GM23248 (cell line): ENCODE measurements at places on chromosomes 2 and 18. TPM values are rescaled to one million over a fixed set of nuclear protein-coding genes. Genes with fewer than 3 reads are reported as not detected.

- peak; percentile 3 for DNase-seq
Measured at GRCh38 chr18:76903386-76903785, 81.0 kb downstream of the ZNF236 start.

DNA sequence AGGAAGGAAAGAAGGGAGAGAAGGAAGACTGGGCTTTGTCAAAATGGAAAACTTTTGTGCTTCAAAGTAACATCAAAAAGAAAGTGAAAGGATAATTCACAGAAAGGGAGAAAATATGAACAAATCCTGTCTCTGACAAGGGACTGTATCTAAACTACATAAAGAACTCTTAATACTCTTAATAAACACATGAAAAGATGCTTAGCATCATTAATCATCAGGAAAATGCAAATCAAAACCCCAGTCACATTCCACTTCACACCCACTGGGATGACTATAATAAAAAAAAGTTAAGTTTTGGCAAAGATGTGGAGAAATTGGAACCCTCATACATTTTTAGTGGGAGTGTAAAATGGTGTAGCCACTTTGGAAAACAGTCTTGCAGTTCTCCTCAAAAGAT lies 11.8 kb upstream of the ZFP36L2 start:
- peak; percentile 48 for DNase-seq

GRCh38 chr2:169116327-169116726 lies 47.0 kb downstream of the DHRS9 start:
- no peak for DNase-seq

DNA sequence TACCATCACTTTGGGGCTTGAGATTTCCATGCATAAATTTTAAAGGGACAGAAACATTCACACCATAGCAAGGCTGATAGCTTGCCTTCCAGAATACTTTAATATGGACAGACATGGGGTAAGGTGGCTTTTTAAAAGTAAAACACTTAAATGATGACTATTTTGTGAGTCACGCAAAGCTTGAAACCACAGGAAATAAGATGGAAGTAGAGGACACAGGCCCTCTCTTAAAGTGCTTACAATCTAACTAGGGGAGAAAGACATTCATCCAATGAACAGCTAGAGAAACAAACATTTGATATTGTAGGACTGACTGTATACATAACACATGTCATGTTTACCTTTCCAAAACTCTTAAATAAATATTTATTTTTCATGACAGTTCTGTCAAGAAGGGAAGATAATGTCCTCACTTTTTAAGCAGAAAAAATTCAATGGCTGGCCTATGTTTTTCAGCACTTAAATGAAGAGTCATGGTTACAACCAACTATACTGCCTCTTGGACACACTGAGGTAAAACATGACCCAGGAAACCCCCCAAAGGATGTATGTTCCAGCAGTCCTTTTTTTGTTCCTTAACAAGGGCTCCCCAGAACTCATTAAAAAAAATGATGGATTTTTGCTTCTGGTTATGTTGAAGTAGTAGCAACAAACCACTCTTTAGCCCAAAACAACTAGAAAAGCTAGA lies 120.0 kb upstream of the RBMS1 start:
- DNase-seq: peak; percentile 86

DNA sequence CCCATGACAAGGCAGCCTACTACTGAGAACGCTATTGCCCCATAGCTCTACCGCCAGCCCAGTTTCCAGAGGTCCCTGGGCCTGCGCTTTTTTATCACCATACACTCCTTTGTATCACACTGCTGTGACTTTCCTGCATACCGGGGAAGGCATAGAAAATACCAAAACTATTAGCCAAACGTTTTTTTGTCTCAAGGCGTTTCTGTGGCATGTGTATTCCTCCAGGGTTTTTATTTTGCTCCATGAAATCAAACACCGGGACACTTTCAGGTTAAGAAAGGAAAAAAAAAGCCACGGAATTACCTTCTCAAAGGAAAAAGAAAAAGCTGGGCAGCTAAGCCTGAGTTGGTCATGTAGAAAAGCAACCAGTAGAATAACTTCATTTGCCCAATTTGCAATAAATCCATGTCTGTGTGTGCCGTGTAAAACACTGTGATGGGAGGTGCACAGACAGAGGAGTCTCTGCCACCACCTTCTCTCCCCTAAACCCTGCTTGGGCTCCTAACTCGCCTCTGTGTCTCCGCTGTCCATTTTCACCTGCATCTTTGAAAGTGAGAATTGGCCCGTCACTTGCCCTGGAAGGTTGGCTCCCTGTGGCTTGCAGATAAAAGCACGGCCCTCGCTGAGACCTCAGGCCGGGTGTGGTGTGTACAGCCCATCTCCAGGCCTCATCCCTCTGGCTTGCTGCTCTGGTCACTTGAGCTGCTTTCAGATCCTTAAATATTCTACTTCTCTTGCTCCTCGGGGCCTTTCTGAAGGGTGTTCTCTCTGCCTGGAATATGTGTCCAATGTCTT lies 1.7 kb downstream of the AMER3 start:
- no peak for DNase-seq

DNA sequence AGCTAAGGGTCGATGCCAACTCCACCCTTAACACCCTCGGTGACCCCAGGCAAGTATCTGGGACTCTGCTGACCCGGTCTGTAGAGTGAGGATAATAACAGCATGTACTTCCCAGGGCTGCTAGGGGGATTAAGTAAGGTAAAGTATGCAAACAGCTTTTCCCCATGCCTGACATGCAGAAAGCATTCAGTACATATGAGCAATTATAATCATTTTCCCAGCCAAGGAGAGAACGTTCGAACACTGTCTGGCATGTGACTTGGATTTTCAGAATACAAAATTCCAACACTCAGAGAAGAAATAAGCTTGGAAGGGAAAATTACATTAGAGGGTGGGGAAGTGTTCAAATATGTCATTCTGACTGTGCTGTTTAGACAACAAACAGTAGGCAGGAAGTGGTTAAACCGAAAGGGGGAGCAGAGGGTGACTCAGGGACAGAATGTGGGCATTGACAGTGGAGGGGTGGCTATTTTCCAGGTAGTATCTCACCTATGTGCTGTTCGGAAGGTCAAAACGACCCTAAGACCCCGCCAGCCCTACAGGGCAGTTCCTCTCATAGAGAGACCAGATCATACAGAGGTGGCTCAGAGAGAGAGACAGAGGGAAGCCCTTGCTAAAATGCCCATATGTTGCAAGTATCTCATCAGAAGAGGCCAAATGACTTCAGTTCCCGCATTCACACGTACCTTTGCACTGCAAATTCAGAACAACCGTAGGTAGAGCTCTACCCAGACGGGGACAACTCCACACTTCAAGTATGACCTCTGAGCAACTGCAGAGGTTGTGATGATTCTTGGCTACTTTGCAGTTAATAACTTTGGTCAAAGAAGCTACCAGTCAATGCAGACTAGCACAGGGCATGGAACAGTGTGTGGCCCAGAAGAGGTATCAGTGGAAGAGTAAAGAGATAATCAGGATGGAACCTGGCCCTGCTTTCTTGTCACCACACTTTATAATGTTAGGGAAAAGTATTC lies 14.8 kb downstream of the ASPRV1 start:
- peak; percentile 63 for DNase-seq

GRCh38 chr2:8015848-8016600 lies 665.8 kb upstream of the ID2 start:
- no peak for DNase-seq

DNA sequence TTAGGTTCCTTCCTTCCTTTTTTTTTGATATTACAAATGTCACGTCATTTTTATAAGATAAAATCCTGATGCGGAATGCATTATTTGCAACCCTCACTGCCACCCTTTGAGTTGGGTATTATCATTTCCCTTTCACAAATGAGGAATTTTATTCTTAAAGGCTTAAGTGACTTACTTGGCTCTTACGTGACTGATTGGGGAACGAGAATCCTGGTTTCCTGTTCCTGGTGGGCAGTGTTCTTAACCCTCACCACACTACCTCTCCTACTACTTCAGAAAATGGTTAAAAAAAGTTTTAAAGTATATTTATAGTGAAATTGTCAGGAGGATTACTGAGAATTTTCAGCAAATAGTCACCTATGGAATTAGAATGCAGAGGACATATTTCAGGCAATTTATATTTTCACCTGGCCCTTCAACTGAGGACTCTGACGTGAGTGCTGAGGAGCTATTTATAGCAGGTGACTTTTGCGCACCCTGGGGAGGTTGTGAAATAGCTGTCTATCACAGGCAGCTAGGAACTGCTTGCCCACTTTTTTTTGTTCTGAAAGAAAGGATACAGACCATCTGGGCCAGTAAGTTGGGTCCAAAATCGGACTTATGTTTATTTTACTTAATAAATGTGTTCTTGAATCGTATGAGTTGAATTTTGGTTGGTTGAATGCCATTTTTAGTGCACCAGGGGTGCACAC lies 18.7 kb upstream of the RASGRP3 start:
- DNase-seq: no peak

DNA sequence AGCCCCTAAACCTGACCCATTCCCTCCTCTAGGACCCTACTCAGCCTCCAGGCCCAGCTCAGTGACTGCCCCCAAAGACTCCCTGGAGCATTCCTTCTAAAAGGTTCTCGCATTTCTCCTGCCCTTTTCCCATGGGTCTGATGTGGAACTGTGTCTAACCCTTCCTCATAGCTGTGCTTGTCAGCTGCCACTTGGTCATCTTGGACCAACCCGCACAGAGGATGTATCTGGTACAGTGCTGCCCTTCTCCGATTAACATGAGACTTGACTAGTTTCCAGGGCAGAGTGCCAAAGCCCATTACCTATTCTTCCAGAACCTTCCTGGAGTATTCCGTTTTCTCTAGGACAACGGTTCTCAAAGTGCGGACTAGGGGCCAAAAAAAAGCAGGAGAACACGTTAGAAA lies 518 bp upstream of the NFU1 start:
- DNase-seq: peak; percentile 62

DNA sequence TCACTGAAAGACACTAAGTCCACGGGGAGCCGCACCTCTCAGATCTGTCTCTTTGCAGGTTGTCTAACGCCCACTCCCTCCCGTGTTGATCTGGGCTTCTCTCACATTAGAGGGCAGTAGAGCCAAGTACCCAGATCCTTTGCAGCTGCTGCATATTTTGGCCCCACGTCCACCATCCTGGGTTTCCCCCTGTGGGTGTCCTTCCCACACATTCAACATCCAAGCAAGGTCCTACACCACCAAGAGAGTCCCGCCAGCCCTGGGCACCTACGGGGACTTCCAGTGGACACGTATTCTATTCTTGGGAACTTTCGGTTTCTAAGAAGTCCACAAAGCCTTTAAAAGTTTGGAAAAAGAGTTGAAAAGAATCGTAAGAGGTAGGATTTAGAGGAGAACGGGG lies 116.6 kb downstream of the ATL2 start:
- DNase-seq: no peak

DNA sequence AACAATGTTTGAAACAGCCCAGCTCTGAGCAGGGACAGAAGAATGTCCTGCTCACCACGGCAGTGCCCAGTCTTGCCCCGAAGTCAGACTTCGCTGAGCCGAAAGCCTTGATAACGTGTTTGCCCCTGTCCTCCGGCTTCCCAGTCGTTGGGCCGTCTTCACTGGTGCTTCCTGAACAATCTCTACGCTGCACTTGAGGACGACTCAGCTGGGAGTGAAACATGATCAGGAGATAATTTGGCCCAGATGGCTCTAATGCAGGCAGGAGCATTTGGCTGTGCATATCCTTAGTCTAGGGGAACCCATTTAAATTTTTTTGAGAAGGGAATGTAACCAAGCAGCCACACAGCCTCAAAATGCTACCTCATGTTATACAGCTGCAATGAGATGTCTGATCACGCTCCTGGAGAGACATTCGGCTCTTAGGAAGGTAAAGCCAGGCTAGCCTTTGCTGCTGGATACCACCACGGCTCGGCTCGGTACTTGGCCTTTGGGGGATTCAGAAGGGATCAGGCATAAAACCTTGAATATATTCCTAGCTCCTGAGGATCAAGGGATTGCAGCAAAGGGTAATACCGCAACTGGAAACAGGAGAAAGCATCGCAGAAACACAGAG lies 43.6 kb downstream of the FECH start:
- peak; percentile 86 for DNase-seq

- no peak for DNase-seq
Measured at GRCh38 chr2:191349990-191350389, 104.8 kb downstream of the MYO1B start.

GRCh38 chr18:37588289-37588688 lies 22.7 kb upstream of the CELF4 start:
- DNase-seq: no peak

DNA sequence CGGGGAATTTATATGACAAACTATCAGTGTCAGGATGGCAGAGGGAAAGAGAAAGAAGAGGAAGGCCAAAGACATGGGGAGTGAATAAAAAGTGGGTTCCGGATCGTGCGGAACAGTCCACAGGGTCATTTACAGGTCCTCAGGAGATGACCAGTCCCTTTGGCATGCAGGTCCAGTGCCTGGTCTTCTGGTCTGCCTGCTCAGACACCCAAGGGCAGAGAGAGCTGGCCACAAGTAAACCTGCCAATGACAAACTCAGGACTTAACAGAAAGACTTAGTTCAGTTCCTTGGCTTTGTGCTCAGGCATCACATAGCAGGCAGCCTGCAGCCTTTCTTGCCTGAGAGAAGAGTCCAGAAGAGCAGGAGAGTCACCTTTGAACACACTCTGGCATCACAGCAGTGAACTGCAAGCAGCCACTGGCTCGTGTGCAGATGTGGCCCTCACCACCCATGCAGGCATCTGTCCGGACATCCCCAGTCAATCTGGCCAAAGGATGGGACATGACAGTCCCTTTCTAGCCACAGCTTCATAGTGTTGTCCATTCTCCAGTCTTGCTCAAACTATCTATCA lies 14.0 kb downstream of the TMEM127 start:
- peak; percentile 81 for DNase-seq

- DNase-seq: peak; percentile 71
Measured at GRCh38 chr2:209663139-209663538, 108.5 kb upstream of the UNC80 start.

GRCh38 chr2:28698545-28698944 lies 53.1 kb upstream of the PPP1CB start:
- no peak for DNase-seq

GRCh38 chr18:53139746-53140500 lies 799.9 kb downstream of the DCC start:
- DNase-seq: no peak

ICOS gene
- not detected in 2 replicates for total RNA-seq

FER1L5 gene
- total RNA-seq: under 0.01 TPM in 1 of 2 replicates, not detected in the other

GRHL1 gene
- 0.32 and 0.38 TPM in 2 replicates for total RNA-seq

CTAGE1 gene
- total RNA-seq: 0.11 TPM in 1 of 2 replicates, not detected in the other

CCDC142 gene
- total RNA-seq: 5.1 and 12.8 TPM in 2 replicates

C1GALT1C1L gene
- total RNA-seq: not detected in 2 replicates

GAREM1 gene
- total RNA-seq: 0.51 and 1.2 TPM in 2 replicates

TACR1 gene
- 0.11 and 0.13 TPM in 2 replicates for total RNA-seq

ATOH8 gene
- total RNA-seq: 40.7 and 50.1 TPM in 2 replicates

RGPD4 gene
- not detected in 2 replicates for total RNA-seq

REG1B gene
- not detected in 2 replicates for total RNA-seq
